Activated naive CD4-positive, alpha-beta T cell (primary cell): ENCODE measurements at places on chromosomes 6 and 20.

DNA sequence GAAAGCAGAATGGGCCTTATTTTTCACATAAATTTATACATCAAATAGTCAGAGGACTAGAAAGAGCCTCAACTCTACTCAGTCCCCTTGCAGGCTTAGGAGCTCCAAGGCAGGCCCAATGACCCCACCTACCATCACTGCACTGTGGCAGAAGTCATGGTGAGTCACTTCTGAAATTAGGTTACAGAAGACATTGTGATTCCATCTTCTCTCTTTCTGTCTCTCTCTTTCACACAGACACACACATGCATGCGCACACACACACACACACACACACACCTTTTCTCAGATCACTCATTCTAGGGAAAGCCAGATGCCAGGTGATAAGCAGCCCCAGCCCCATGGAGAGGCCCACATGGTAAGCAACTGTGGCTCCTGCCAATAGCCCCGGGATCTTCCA, 103.8 kb downstream of the C6orf118 start:
- DNase-seq = no peak

DNA sequence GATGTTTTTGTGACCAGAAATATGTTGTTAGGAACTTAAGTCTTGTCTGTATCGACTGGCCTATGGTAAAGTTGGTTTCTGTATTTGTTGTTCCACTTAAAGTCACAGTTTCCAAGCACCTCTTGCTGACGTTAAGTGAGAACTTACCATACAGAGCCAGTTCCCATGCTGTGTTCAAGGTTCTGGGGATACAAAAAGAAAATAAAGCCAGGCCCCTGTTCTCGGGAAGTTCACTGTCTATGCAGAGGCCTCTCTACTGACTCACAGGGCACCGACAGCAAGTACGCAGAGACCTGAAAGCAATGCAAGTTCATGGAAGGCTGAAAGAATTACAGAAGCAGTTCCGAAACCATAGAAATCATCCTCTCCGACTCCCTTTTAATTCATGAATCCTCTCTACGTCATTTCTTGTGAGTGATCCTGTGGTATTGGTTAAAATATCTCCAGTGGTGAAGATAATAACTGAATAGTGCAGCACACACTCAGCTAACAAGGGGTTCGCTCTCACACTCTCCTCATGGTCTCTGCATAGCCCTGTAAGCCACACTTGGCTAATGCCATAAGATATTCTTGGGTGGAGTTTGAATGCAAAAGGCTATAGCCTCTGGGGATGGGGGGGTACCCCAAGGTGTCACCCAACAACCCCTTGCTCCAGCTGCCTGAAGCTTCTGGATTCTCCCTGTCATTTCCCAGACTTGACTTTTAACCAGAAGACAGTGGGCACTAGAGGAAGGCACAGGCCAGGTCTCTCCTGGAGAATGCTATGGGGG, 91.2 kb upstream of the EXOC2 start:
- DNase-seq = no peak

- DNase-seq = no peak
Measured at GRCh38 chr20:42734660-42735368, 454.9 kb downstream of the PTPRT start.

- no peak for DNase-seq
Measured at GRCh38 chr6:31114541-31114878, at the start of gene PSORS1C1. Gene PSORS1C1 (plus strand): TSS chr6:31114800. CDS start chr6:31129633, 14,833 bp downstream.

DNA sequence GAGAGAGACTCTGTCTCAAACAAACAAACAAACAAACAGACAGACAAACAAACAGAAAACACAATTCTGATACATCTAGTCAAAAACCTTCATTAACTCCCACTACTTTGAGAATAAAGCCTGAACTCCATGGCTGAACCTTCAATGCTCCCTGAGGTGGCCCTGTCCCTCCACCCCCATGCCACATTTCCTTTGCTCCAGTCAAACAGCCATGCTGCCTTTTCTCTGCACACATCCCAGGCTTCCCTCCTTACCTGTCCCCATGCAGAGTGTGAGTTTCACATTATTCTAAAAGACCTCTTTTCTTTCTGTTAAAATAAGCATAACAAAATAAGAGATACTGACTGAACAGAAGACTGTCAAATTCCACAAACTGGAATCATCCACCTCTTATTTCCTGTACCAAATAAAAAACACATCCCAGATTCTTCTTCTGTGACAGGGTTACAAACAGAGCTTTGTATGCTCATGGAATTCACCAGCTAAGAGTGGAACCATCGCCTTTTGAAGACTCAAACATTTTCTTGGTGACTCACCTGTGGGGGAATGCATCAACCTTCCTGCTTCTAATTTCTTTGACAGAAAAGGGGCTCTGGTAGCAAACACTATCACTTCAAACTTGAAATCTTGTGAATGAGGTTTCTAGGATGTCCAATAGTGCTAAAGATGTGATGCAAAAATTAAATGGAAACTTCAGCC, 71.0 kb upstream of the SLC22A16 start:
- DNase-seq = no peak

DNA sequence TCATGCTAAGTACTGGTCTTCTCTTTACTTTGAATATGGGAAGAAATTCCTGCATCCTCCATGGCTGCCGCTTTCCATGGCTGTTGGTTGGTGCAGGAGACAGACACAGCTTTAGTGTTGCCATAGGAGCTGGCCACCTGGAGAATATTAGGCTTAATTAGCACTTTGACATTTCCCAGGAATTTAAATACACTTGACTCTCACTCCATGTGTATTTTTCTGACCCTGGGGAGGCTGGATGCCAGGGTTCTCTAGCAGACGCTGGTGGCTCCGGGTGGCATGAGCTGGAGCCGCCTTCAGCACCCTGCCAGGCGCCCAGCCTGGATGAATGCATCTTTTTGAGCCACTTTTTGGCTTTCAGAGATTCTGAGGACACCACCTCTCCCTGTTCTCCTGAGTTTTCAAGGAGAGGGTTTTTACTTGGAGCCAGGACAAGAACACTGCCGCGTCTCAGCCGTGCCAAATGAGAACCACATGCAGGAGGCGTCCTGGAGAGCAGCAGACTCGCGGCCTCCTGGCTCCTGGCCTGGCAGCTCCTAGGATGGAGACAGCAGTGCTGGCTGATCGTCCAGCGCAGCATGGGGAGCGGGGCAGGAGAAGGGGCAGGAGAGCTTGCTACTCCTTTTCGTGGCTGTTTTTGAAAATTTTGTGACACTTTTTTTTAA, 258.8 kb downstream of the SMOC2 start:
- no peak for DNase-seq
